Activated T-cell treated with anti-CD3 and anti-CD28 coated beads, Interleukin-2, amount 50 U/mL, for 72 hours (primary cell): ENCODE measurements at places on chromosomes 6 and 20.

- DNase-seq = no peak
Observed at GRCh38 chr6:19052219-19052618, 665.1 kb downstream of the RNF144B start.

DNA sequence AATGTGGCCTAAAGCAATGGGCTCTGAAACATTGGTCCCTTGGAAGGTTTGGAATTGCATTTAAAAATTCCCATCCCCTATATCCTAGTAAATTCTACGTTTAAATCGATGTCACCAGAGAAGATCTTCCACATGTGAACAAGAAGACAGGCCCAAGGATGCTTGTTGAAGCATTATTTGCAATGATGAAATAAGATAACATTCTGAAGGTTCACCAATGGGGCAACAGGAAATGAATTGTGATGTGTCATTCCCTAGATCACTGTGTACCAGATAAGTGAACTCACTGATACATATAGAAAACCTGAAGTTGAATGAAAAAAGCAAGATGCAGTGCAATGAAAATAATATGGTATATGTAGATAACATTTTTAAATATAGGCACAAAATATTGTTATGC, 464.3 kb upstream of the BTBD3 start:
- DNase-seq = no peak

DNA sequence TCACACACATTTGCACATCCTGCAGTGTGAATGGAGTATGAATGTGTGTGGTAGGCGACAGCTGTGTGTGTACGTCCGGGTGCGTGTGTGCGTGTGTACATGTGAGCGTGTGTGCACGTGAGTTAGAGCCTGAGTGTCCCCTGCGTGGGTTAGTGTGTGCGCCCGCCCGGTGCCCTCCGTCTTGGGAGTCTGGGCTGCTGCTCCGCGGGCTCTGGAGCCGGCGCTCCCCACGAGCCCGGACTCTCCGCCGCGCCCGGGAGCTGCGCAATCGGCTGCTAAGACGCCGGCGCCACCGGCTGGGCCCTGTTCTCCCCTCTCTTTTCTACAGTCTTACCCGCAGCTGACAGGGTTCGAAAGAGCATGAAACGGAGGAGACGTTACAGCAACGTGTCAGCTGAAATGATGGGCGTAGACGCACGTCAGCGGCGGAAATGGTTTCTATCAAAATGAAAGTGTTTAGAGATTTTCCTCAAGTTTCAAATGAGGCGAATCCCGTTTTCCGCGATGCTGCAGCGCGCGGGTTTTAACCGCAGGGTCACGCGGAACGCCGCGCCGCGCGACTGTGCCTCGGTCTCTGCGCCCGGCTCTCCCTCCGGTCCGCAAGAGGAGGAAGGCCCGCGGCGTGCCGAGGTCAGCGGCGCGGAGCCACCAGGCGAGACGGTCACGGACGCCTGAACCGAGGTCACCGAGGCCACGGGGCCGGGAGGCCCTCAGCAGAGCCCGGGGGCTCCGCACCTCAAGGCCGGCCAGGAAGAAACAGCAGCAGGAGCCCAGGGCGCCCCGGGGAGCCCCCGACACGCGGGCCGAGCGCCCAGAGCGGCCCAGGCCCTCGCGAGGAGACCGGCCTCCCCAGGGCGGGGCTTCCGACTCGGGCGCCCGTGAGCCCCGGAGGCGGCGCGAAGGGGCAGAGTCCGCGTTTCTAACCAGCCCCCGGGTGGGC, 95.3 kb upstream of the BHLHE23 start:
- DNase-seq = peak; percentile 72

DNA sequence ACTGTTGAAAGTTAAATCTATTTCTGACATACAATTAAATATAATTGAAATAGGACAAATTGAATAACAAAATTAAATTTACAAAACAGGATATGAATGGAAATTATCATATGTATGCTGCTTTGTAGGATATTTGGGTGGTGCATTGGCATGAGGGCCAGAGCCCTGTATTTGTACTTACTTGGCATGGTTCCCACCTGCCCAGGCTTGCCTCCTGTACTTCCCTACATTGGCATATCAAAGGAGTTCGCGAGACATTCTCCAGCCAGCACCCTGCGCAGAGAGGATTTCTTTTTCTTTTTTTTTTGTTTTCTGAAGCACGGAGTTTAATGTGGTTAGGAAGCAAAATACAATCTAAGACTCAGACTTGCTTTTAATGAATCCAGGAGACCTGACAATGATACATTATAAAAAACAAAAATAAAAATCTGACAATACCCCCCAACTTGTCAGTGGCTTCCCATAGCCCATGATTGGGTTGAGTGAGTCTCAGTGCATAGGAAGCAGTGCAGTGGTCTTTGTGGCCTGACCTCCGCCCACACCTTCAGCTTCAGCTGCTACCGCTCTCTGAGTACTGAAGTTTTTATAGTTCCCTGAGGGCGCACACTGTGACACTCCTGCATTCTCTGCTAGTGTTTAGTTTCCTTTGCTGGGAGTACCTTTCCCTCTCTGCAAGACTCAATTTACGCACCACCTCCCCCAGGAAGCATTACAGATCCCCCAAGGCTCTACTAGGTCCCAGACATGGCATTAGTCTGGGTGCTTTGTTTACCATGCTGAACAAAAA, 440.8 kb downstream of the UTRN start:
- peak; percentile 30 for DNase-seq

DNA sequence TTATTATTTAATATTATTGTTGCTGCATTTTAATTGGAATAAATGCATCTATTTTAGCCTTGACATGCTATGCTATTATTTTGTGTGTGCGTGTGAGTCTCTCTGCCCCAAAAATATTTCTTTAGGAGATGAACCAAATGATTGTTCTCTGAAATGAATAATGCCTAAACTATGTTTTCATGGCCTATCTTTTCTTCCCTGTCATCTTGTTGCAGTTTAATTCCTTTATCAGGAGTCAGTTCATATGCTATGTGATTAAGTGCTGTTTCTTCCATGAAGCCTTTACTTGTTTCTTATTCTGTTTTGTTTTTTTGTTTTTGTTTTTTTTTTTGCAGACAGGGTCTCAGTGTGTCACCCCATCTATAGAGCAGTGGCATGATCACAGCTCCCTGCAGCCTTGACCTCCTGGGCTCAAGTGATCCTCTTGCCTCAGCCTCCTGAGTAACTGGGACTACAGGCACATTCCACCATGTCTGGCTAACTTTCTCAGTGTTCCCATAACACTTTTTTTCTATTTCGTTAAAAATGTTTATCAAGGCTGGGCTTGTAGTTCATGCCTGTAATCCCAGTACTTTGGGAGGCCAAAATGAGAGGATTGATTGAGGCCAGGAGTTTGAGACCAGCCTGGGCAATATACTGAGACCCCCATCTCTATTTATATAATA, 25.7 kb downstream of the TPX2 start:
- no peak for DNase-seq

DNA sequence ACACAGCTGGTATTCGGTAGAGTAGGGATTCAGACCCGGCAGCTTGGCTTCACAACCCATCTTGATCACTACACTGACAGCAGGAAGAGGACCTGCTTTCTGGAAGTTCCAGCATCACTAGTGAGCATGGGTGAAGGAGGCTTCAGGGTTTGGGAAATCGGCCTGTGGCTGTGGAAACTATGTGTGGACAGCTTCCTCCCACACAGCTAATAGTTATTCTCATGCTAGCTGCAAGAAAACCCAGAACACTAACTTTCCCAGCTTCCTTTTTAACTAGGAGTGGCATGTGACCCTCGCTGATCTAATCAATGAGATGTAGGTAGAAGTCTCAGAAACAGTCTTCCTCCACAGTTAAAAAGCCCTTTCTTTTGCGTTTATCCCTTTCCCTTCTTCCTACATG, 36.3 kb upstream of the SIRPA start:
- no peak for DNase-seq

DNA sequence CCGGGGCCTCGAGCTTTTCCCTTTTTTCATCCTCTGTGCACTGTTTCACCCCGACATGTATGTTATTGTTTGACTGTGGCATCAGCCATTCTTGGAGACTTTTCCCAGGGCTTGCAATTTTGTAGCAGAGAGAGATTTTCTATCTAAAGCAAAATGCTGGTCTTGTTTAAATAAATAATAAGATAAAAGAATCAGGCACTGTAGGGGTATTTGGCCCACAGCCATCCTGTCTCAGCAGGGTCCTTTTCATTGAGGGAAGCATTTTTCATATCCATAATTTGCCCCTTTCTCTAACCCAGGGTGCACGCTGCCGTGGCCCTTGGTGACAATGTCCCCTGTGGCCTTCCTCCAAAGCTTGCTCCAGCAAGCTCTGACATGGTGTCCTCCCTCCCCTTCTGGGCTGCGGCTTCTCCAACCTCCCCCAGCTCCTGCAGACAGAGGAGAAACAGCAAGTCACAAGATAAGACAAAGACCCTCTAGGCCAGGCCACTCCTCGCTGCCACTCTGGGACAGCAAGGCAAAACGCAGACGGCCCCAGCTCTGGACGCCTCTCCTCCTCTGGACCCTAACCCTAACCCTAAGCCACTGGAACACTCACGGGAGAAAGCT, 117.6 kb downstream of the MYLK4 start:
- no peak for DNase-seq

GRCh38 chr6:71252410-71252809, 36.2 kb upstream of the OGFRL1 start:
- no peak for DNase-seq
